ENCODE measurements at places on chromosomes 1 and 21. TPM values are rescaled to one million over a fixed set of nuclear protein-coding genes. Genes with fewer than 3 reads are reported as not detected.

DNA sequence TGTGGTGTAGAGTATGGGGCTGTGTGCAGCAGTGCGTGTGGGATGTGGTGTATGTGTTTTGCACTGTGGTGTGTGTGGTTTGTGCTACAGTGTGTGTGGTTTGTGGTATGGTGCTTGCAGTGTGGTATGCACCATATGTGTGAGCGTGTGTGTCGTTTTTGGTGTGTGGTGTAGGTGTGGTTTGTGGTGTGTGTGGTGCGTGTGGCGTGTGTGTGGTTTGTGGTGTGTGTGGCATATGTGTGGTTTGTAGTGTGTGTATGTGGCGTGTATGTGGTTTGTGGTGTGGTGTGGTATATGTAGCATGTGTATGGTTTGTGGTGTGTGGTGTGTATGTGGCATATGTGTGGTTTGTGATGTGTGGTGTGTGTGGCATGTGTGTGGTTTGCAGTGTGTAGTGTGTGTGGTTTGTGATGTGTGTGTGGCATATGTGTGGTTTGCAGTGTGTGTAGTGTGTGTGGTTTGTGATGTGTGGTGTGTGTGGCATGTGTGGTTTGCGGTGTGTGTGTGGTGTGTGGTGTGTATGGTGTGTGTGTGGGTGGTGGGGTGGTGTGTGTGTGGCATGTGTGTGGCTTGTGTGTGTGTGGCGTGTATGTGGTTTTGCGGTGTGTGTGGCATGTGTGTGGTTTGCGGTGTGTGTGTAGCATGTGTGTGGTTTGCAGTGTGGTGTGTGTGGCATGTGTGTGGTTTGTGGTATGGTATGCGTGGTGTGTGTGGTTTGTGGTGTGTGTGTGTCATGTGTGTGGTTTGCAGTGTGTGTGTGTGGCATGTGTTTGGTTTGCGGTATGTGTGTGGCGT, 53.5 kb upstream of the TRAPPC10 start:
- no peak for DNase-seq

GRCh38 chr21:36347962-36348328, 27.9 kb downstream of the MORC3 start:
- DNase-seq = no peak

Gene INSRR
- total RNA-seq = 1.1 TPM

Gene OR2M3
- not detected for total RNA-seq

DNA sequence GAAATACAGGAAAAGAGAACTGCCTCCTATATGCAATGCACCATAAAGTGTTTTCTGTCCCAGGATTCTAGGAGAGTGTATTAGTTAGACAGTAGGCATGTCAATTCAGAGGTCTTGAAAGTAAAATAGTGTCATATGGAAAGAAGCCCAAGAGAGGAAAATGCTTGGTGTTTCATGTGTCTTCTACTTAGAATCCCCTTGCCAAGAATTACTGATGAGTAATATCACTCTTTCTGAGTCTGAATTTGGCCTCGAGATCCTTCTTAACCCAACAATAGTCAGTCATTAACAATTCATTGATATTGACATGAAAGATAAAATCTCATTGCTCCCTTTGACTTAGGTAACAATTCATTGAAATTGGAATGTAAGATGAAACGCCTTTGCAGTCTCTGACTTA, 972.2 kb downstream of the TTLL7 start:
- no peak for DNase-seq

DNA sequence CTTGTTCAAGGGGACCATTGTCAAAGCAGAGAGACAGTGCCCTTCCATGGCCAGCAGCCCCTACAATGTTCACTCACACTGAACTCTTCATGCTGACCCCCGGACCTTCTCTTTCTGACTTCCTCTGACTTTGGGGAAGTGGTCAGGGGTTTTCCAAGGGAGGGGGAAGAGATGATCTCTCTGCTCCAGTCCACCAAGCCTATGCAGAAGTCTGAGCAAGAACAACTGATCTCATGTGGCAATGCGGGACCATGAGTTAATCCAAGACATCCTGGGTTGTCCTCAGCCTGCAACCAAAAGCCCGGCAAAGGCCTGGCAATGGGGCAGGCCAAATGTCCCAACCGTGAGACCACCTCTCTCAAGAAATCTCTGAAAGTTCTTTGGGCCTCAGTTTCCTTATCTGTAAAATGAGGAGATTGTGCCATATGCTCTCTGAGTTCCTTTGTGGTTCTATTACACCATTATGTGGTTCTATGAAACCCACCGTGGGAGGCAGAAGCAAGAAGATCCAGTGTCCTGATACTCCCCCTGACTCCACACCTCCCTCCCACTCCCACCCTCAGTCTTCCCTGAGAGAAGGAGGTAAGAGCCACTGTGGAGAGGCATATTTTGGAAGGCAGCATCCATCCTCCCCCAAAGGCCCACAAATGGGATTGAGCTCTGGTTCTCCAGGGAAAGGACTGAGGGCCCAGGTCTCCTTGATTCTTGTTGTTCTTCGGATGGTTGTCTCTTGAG, 11.8 kb upstream of the ARHGEF2 start:
- DNase-seq = no peak

DNA sequence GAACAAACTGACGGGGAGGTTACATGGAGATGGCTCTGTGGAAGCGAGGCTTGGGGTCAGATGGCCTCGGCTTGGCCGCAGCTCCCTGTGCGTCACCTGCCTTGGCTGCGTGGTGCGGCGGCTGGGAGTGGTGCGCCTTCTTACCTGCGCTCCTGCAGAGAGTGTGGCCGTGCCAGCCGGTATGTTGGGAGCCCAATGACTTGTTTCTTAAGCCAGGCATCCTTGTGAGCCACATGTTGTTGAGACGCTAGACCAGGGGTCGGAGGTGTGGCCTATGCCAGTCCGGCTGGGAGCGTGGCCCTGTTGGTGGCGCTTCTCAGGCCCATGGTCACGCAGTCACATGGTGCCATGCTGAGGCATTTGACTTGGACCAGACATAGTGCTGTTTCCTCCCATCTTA, 10.5 kb downstream of the SLX9 start:
- no peak for DNase-seq

Gene F13B
- not detected for total RNA-seq

DNA sequence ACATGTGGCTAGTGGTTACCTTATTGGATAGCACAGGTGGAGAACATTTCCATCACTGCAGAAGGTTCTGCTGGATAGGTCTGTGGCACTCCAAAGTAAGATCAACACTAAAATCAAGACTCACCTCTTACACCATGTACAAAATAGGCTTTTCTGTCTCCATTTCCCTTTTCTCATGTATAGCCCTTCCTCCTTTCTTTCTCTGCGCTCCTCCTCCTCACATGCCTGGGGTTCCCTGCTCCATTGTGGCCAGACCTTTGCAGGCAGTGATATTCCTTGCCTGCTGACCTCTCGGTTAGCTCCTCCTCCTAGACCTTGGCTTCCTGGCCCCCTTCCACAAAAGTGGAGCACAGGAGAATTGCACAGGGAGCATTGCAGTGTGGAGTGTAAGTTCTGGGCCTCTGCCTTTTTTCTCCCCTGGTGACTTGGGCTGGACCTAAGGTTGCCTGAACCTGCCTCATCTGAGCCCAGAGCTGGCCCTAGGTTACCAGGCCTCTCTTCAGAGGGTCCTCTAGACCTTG, 33.2 kb upstream of the RBM15 start:
- no peak for DNase-seq

- no peak for DNase-seq
These were observed 187.1 kb upstream of the NFIA start for GRCh38 chr1:60895252-60895651.

DNA sequence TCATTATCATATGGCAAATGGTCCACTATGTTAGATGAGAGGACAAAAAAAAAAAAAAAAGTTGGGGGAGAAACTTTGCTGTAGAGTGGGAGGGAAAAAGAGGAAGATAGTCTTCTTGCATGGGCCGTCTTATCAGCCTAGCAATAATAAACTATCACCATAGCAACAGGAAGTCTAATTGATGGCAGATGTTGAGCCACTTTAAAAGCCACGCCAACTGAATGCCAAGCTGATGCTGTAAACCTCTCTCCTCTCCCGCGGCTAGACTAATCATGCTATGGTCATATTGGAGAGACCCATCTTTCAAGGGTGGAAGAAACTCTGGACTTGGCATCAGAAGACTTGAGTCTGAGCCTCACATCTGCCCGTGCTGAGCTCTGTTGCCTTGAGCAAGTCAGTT, 122.2 kb upstream of the HOOK1 start:
- no peak for DNase-seq

DNA sequence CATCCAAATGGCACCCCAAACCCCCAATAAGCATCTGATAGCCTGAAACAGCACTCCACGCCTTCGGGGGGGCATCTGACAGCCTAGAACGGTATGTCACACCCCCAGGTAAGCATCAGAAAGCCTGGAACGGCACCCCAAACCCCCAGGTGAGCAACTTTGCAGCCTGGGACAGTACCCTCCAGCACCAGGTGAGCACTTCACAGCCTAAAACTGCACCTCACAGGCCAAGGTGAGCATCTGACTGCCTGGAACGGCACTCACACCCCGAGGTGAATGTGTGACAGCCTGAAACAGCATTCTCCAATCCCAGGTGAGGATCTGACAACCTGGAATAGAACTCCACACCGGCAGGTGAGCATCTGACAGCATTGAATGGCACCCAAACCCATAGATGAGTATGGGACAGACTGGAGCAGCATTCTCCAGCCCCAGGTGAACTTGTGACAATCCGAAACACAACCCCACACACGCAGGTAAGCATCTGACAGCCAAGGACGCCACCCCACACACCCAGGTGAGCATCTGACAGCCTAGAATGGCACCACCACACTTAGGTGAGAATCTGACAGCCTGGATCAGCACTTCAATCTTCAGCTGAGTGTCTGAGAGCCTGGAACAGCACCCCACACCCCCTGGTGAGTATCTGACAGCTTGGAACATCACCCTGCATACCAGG, 18.3 kb upstream of the MMEL1 start:
- no peak for DNase-seq

- DNase-seq = no peak
These were observed 18.9 kb downstream of the CLEC20A start for GRCh38 chr1:178477841-178478240.

Gene AMPD1
- total RNA-seq = not detected

Gene TMEM52
- total RNA-seq = 1.2 TPM

Gene S100A6
- 229 TPM for total RNA-seq

Gene TMEM51
- 0.11 TPM for total RNA-seq

GRCh38 chr1:94276988-94277434, 39.6 kb upstream of the ARHGAP29 start:
- DNase-seq = no peak

DNA sequence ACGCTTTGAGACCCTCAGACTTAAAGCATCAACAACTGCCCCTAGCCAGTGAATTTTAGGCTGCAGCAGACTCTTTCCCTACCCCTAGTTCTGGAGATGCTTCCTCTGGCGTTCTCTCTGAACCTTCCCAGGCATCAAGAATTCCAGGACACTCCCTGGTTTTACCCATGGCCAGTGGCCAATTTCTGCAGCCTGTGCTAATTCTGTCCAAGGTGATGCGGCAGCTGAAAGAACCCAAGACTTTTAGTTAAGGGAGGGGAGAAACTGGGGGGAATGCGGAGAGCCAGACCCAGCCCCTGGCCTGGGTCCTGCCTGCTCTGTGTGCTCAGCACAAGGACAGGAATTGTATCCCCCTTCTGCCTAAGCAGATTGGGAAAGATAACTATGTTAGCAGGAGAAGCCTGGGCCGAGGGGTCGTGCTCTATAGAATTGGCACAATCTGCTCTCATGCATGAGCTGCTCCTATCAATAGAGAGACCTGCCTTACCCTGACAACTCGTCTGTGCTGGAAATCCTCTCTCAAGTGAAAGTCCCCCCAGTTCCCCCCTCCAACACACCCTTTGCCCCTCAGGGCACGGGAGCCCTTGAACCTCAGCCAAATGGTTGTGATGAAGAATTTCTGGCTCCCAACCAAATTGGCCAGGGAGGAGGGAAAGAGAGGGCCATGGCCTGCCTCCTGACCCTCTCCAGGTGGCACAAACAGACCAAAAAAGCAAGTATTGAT, 5.4 kb upstream of the GJA8 start:
- no peak for DNase-seq

Gene TMPRSS2
- not detected for total RNA-seq

DNA sequence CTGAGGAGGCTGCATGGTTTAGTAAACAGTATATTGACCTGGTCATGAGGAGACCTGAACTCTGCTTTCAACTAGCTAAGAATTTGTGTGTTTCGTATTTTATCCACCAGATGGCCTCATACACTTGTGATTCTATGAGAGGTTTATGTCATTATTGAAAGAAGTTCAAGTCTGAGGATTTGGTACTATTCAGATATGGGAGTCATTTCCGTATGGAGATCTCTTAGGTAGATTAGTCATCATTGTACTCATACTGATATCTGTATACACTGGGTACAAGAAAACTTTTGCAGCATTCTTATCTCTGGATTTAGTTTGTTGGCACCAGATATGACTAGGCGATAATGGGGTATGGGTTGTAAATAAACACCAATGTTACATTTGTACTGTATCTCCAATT, 26.6 kb downstream of the ATF6 start:
- DNase-seq = no peak

DNA sequence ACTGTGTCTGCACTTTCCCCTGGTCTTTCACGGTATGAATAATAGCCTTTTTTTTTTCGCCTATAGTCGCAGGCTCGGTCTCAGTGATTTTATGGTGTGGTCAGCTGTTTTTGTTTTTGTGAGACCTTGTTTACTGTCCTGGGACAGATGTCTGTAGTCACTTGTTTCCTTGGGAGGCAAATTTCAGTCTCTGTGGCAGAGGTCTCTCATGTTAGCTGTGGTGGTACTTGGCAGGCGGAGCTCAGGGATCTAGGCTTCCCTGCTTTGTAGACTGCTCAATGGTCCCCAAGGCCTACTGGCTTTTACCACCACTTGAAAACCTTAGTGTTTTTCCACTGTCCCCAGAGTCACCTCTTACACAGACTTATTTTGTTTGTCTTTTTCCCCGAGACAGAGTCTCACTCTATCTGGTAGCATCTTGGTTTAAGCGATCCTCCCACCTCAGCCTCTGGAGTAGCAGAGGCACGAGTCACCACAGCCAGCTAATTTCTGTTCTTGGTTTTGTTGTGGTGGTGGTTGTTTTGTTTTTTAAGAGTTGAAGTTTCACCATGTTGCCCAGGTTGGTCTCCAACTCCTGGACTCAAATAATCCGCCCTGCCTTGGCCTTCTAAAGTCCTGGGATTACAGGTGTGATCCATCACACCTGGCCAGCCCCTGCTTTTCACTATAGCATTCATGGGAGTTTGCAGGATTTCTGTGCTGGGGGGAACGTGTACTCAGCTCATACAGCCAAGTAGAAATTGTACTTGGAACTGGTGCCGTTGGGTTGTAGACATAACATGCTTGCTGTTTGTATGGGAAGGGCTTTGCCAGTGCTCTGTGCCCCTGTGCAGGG, 10.3 kb downstream of the RNU1-2 start:
- no peak for DNase-seq

- no peak for DNase-seq
These were observed 3.7 kb downstream of the ADAMTS4 start for GRCh38 chr1:161195171-161195570.

- no peak for DNase-seq
These were observed 20.0 kb downstream of the FUBP1 start for GRCh38 chr1:77958850-77959249.

Gene TSTD1
- total RNA-seq = 49.0 TPM

All from activated T-helper 2 cell treated with anti-CD3 and anti-CD28 coated beads, Interferon-gamma antibody, Interleukin-2, Interleukin-4, amounts not matched to agents 10 μg/mL and 5 μg/mL and 100 μg/mL, durations not matched to agents 14 hours and 24 hours and 36 hours (primary cell).